ENCODE measurements at places on chromosomes 5 and 9. TPM values are rescaled to one million over a fixed set of nuclear protein-coding genes. Genes with fewer than 3 reads are reported as not detected.

Gene SPINK13
- 0.38 TPM for total RNA-seq

Gene SLC6A18
- total RNA-seq: not detected

Gene MOB3B
- 11.9 TPM for total RNA-seq

Gene IFNB1
- total RNA-seq: not detected

Gene GABRA6
- total RNA-seq: not detected

Gene NAIF1
- 7.0 TPM for total RNA-seq

Gene SPINK7
- total RNA-seq: not detected

Gene IFNA10
- not detected for total RNA-seq

Gene GPRIN1
- 9.2 TPM for total RNA-seq

Gene DOK3
- total RNA-seq: 4.3 TPM

Gene TXNDC8
- total RNA-seq: not detected

Gene SHOC1
- not detected for total RNA-seq

Gene GLDC
- total RNA-seq: 10.7 TPM

Gene OR13F1
- not detected for total RNA-seq

Gene FREM1
- total RNA-seq: not detected

Gene ANKRD31
- 0.06 TPM for total RNA-seq

All from A549 treated with AZD2906 at 1 μM for 4 hours (cell line).